T-helper 22 cell (primary cell): ENCODE measurements at places on chromosomes 7 and 10.

DNA sequence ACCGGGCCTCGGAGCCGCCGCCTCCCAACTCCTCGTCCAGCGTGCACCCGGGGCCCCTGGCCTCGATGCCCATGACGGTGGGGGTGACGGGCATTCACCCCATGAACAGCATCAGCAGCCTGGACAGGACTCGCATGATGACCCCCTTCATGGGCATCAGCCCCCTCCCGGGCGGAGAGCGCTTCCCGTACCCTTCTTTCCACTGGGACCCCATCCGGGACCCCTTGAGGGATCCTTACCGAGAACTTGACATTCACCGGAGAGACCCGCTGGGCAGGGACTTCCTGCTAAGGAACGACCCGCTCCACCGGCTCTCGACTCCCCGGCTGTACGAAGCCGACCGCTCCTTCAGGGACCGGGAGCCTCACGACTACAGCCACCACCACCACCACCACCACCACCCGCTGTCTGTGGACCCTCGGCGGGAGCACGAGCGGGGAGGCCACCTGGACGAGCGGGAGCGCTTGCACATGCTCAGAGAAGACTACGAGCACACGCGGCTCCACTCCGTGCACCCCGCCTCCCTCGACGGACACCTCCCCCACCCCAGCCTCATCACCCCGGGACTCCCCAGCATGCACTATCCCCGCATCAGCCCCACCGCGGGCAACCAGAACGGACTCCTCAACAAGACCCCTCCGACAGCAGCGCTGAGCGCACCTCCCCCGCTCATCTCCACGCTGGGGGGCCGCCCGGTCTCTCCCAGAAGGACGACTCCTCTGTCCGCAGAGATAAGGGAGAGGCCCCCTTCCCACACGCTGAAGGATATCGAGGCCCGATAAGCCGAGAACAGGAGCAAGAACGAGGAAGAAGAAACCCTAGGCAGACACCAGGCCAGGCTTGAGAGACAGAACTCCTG lies 341.5 kb upstream of the GALNT17 start:
- no peak for DNase-seq

DNA sequence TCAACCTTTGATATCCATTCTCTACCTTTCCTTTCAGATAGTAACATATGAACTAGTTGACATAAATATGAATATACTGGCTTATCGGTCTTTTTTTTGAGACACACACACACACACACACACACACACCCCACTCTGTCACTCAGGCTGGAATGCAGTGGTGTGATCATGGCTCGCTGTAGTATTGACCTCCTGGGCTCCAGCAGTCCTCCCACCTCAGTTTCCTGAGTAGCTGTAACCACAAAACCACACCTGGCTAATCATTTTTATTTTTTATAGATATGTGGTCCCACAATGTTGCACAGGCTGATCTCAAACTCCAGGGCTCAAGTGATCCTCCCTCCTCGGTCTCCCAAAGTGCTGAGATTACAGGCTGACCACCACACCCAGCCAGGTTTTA lies 14.2 kb upstream of the NT5C3A start:
- no peak for DNase-seq

DNA sequence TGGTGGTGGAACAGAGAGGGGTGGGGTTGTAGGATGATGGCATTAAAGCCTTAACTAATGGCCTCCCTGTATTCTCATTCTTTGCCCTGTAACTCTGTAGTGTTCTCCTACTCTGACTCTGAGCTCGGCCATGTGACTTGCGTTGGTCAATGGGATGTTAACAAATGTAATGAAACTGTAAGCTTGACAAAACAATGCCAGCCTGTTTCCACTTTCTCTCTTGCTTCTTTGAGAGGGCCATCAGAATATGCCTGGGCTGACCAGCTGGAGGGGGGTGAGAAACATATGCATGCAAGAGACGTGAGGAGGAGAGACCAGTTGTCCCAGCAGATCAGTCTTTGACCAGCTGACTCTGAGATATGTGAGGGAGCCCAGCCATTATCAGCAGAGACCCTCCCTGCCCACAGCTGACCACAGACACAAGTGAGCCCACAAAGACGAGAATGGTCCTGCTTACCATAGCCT lies 100.6 kb downstream of the ICA1 start:
- no peak for DNase-seq

GRCh38 chr7:100093054-100093453 lies 4.3 kb downstream of the COPS6 start:
- DNase-seq = no peak

DNA sequence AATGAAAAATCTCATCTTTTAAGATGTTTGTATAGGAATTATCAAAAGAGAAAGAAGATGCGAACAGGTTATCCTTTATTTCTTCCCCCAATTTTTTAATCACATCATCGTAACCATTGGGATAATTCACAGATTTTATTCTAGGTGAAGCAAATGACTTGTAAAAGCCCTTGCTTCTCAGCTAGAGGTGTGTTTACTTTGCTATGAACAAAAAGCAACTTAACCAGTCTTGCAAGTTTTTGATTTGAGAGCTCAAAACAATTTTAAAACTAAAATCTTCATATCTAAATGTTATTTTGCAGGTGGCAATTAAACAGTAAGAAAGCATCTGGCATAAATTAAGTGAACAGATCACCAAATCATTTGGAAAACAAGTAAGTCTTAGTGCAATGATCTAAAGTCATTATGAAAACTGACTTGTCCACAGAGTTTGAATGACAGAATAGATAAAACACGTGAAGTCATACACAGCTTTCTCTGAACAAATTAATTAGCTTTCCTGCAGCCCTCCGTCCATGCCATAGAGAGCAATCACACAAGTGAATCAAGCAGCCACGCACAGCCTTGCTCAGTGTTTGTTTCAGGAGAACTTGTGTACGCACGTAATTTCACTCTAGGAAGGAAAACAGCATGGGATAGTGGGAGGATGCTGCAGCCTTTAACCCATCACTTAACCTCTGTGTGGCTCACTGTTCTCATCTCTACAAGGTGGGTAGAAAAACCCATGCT lies 85.0 kb upstream of the ZNF800 start:
- no peak for DNase-seq

DNA sequence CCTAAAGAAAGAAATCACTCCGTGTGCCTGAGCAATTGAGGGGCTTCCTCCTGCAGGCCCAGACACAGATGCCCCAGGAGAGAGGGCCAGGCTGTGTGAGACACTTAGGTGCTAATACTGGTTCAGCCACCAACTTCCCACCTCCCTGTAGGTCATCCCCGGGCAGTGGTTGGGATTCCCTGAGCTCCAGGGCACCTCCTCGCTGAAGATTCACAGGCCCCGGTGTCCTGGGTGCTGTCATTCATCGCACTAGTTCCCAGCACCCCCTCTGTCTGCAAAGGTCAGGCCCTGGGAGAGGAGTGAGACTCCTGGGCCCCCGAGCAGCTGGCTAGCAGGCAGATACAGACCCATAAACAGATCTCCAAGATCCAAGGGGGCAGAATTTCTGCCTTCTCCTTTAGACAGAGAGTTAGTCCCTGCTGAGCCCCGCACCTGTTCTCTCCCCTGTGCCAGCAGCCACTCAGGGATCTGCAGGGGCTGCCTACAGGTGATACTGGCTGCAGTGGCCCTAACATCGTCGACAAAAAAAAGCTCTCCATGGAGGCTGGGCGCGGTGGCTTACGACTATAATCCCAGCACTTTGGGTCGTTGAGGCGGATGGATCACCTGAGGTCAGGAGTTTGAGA lies 38.2 kb upstream of the GTF2I start:
- no peak for DNase-seq

DNA sequence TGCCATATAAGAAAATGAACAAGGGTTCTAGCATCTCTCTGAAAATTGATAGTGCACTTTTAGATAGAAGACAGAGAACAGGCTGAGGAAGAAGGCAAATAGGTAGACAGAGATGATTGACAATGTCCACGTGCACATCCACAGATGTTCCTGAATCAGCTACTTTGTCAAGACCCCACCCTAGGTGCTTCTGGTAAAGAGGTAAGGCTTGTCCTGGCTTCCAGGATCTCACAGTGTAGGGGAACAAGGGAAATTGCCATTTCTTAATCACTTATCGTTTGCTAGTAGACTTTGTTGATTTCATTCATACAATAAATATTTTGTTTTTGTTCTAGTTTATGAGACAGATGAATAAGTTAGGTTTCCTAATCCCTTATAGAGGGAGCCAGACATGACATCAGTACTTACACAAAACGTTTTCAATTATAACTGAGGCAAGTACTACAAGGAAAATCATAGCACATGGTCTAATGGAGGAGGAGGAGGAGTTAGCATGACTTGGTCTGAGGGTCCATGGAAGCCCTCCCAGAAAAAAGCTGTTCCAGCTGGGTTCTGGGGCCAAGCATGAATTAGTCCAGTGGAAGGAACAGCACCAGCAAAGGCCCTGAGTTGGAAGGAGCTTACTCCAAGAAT lies 115.9 kb upstream of the ARID5B start:
- no peak for DNase-seq

- DNase-seq = no peak
These were observed 35.8 kb downstream of the HECW1 start for GRCh38 chr7:43148161-43148731.

DNA sequence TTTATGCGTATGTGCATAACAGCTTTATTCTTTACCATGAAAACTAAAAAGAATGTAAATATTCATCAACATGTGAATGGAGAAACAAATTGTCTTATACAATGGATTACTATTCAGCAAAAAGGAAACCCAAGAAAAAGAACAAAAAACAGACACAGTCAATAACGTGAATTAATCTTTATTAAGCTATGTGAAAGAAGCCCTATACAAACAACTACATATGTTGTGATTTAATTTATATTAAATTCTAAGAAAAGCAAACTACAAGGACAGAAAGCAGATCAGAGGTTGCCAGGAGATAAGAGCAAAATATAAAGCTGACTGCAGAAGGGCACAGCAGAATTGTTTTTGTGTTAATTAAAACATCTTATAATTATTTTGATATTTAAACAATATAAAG lies 756.4 kb upstream of the MBL2 start:
- DNase-seq = no peak

- DNase-seq = no peak
These were observed 61.2 kb upstream of the AQP1 start for GRCh38 chr7:30850426-30850825.

- DNase-seq = no peak
These were observed 62.2 kb downstream of the CASD1 start for GRCh38 chr7:94571816-94572215.

DNA sequence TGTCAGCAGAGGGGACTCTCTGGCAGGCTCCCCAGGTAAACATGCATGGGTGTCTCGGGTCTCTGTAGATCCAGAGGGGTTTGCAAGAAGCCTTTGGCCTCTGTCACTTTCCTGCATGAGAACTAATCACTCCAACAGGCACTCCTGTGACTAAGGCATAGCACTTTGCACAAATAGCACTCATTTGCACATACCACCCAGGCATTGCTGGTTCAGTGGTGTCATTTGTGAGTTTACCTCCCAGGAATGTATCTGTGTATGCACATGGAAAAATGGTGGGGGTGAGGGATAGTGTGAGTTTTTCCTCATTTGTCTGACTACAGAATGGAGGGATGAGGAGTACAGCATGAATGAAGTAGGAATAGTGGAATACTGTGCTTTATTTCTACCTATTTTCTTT lies 39.5 kb downstream of the CNNM1 start:
- no peak for DNase-seq

DNA sequence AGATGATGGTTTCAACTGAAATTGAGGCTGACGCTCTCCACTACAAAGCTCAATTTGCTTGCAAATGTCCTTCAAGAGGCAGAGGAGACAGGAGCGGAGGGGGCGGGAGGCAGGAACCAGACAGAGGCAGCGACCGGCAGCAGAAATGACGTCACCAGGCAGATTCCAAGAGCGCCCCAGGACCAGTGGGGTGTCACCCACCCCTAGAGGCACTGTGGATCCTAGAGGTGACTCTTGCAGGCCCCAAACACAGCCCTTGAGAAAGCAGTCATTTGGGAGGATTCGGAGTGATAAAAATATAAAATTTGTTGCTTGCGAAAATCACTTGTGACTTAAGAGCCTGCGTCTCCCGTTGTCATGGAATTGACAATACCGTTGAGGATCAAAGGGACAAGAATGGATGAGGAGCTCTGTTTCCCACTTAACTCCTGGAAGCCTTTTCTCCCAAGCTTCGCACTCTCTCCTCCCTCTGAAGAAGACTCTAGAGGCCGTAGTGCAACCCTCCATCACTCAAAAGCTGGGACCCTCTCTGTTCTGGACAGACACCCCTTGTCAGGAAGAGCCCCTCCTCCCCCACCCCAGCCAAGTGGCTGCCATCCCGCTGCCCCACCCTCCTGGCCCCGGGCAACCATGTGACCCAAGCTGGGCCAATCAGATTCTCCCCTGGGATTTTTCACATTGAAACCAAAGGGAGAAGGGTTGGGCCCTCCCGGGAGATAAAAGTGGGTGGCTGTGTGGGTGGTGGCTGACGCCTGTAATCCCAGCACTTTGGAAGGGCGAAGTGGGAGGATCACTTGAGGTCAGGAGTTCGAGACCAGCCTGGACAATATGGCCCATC lies 16.3 kb upstream of the SLC29A4 start:
- DNase-seq = no peak

GRCh38 chr10:95651346-95652060 lies 5.0 kb downstream of the ALDH18A1 start:
- DNase-seq = no peak

GRCh38 chr7:47149971-47150370 lies 431.9 kb downstream of the TNS3 start:
- DNase-seq = no peak

DNA sequence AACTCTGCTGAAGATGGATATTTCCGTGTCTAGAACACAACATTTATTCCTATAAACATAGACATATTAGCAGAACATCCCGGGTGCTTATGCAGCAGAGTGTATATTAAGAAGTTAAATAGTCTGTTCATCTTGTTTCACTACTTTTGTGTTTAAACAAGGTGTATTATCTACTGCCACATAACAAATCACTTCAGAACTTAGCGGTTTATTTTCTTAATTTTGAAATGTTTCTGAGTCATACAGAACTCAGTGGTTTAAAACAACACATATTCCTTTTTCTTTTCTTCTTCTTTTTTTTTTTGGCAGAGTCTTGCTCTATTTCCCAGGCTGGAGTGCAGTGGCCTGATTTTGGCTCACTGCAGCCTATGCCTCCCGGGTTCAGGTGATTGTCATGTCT lies 25.8 kb downstream of the DENND10 start:
- DNase-seq = no peak

GRCh38 chr7:74173074-74173473 lies 1.1 kb upstream of the EIF4H start:
- DNase-seq = no peak
